ENCODE measurements at places on chromosomes 6 and 20.

- no peak for DNase-seq
Observed at GRCh38 chr6:71287038-71287437, 1.6 kb upstream of the OGFRL1 start.

DNA sequence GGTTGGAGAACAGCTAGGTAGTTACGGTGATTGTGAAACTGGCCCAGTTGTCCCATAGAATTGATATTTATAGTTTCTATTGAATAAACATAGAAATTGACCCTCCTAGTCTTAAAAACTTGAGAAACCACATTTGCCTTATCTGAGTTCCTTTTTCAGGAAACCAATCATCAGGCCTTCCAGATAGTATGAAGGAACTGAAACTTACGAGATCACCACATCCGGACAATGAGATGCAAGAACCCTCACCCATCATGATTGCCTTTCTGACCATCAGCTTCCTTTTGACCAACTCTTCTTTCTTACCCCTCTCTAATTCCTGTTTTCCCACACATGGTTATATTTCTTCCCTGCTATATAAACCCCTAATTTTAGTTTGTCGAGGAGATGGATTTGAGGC, 21.8 kb downstream of the SLC35F1 start:
- DNase-seq = no peak

GRCh38 chr20:3195590-3196237, 8.8 kb downstream of the DDRGK1 start:
- no peak for DNase-seq

DNA sequence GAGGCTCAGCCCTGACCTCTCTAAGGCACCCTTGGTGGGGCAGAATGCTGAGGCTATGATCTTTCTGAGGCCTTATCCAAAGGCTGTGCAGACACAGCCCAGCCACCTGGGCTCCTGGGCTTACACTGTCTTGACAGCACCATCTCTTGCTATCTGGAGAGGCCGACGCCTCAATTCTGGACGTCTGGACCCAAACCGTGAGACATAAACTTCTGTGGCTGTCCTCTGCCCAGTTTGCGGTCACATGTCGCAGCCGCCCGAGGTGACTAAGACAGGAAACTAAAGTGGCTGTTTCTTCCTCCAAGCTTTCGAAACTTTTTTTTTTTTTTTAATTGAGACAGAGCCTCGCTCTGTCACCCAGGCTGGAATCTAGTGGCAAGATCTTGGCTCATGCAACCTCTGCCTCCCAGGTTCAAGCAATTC, 49.3 kb downstream of the PRR18 start:
- no peak for DNase-seq

DNA sequence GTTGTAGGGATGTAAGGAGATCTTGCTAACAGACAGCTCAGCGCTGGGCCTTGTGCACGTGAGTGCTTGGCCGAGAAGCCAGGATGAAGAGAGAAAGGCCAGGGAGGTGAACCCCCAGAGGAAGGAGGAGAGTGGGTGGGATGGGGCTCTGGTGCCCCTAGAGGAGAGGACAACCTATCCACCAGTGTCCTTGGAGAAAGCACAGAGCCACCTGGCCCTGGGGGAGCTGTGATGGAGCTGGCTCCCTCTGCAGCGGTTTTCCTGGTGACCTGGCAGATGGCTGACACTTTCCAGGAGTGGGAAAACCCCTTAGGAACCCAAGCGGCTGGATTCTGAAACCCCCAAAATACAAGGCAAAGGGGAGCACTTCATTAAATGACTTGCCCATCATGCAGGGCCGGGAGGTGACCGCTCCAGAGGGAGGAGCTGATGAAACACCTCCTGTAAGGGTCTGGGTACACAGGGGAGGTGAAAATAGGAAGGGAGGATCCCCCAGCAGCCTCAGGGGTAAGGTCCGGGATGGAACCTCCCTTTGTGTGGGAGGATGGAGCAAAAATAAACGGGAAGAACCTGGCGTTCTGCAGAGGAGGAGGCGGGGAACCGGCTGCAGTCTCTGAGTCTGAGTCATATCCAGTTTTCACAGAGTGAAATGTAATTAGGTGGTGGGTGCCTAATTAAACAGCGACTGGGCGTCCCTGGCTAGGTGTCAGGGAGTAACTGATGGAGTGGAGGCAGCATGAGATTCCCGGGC, 80.4 kb downstream of the SULF2 start:
- DNase-seq = no peak

- no peak for DNase-seq
Observed at GRCh38 chr20:63795178-63795830, 35.8 kb downstream of the ZBTB46 start.

DNA sequence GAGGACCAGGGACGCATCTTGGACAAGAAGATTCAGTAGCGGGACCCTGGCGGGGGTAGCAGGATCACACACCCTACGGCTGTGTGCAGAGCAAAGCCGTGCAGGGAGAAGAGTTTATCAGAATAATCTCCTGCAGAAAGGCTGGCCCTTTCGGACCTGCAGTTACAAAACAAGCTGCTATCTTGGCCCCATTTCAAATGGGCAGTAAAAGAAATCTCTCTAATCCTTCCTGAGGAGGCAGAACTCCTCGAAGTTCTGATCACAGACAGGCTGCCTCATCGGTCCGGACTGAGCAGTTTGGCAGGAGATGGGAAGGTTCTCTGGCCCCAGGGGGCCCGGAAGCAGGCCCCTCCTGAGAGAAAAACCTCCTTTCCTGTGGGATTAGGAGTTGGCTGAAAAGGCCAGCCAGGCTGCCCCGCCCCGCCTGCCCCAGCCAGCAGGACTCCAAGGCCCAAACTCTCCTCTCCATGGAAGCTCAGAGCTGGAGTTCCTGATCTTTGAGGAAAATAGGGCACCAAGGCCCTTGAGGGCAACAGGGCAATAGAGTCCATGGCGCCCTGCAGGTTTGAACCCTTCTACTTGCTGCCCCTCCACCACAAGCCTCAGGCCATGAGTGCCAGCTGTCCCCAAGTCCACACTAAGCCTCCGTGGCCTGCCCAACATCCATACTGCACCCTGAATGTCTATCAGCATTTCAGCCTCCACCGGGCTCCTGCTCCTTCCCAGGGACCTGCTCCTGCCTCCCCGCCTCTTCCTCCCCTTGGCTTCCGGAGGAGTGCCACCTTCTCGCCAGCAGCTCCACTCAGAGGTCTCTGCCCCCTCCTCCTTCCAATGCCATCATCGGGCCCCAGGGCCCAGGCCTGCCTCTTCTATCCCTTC, 141.3 kb downstream of the PREX1 start:
- DNase-seq = peak; percentile 12

DNA sequence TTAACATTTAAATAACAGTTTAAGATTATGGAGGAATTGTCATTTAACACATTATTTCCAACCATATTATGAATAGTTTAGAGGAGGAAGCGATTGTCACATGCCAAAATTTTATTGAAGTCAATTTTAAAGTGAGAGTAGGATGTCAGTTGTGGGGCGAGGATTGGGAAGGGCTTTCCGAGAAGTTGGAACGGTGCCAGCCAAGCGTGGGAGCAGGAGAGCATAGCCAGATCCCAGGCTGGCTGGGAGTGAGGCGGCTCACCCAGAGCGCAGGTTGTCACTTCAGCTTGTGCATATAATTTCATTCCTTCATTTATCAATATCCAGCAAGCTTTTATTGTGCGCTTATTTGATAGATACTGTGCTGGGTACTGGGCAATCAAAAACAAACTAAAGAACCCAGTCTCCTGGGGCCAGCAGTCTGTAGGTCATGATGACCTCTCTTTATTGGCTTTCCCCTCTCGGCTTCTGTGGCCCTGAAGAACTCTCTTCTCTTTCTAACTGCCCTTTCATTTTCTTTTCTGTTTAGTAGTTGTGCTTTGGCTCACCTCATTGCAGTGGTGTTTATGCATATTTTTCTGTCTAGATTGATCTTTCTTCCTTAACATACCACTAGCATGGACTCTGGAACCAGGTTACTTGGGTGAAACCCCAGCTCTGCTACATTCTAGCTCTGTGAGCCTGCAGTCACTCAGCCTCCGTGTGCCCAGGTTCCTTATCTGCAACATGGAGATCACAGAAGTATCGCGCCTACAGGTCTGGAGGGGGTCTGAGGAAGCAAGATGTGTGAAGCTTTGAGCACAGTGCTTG, 6.4 kb downstream of the CEP43 start:
- no peak for DNase-seq

GRCh38 chr6:72665599-72665998, 43.7 kb downstream of the KCNQ5 start:
- no peak for DNase-seq

Measured in fibroblast of skin of back (primary cell).